ENCODE measurements at places on chromosomes 3 and 15. TPM values are rescaled to one million over a fixed set of nuclear protein-coding genes. Genes with fewer than 3 reads are reported as not detected.

- DNase-seq = no peak
- no peaks in the 10 kb centered on the region for H3K27me3 ChIP-seq
- H3K4me1 ChIP-seq = peaks cover 3% of the 10 kb centered on the region
- H3K36me3 ChIP-seq = no peaks in the 10 kb centered on the region
Observed at GRCh38 chr3:50617911-50618481, 1.0 kb downstream of the MAPKAPK3 start.

GRCh38 chr15:44836094-44836493 is 99.8 kb downstream of the TRIM69 start:
- no peaks in the 10 kb centered on the region for H3K27me3 ChIP-seq
- H3K4me1 ChIP-seq = no peaks in the 10 kb centered on the region
- H3K4me3 ChIP-seq = no peak overlapping the region
- DNase-seq = no peak
- no peaks in the 10 kb centered on the region for H3K36me3 ChIP-seq

DNA sequence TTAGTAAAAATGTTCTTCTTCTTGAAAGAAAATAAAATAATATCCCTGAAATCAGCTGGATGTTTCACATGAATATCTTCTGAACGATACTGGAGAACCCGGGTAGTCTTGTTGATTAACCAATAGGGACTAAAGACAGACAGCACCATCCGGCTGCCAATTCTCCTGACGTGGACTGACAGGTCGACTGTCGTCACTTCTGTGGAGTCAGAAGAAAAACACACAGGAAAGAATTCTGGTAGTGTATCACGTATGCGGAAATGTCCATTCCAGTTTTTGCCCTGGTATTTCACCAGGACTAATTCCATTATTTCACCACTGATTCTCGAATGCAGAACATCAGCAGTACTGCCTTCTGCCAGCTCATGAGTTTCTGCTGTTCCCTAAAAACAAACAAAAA is 144.6 kb downstream of the VPS13C start:
- H3K27ac ChIP-seq = peak overlapping the region; percentile 29
- no peaks in the 10 kb centered on the region for H3K27me3 ChIP-seq
- no peak overlapping the region for H3K4me3 ChIP-seq
- peaks cover 46% of the 10 kb centered on the region for H3K36me3 ChIP-seq

DNA sequence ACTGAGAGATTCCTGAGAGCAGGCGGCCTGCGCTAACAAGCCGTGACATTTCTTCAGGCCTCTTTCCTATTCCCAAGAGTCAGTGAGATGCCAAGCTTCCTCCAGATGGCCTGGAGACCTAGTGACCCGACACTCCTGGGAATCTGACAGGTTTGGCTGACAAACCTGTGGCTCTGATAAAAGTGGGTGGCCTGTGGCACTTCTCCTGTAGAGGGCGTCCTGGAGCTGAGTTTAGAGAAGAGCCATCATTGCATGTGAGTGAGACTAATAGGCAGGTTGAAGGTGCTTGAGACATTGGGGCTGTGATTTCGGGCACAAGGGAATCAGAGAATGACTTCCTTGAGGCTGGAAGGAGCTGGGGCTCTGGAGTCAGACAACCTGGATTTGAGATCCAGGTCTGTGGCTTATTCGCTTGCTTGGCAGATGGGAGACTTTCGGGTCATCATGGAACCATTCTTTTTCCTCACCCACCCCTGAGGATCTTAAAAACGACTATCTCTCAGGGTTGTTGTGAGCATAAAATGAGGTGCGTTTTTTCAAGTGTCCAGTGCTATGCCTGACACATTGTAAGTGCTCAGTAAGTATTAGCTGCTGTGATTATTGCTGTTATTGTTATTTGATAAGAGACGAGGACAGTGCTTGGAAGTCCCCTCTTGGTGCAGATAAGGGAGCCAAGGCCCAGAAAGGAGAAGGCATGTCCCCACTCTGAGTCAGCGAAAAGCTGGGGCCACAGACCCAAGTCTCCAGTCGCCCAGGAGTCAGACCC is 77.2 kb downstream of the SCN10A start:
- H3K36me3 ChIP-seq = no peaks in the 10 kb centered on the region
- no peaks in the 10 kb centered on the region for H3K27me3 ChIP-seq
- DNase-seq = peak; percentile 66
- no peak overlapping the region for H3K27ac ChIP-seq

GRCh38 chr15:51536965-51537574 is 85.5 kb downstream of the DMXL2 start:
- DNase-seq = peak; percentile 10
- no peaks in the 10 kb centered on the region for H3K36me3 ChIP-seq
- no peaks in the 10 kb centered on the region for H3K27me3 ChIP-seq
- no peak overlapping the region for H3K4me3 ChIP-seq
- H3K4me1 ChIP-seq = no peaks in the 10 kb centered on the region

GRCh38 chr15:100338247-100338646 is 3.5 kb downstream of the ADAMTS17 start:
- no peaks in the 10 kb centered on the region for H3K27me3 ChIP-seq
- no peak for DNase-seq
- H3K4me1 ChIP-seq = peaks cover 3% of the 10 kb centered on the region

DNA sequence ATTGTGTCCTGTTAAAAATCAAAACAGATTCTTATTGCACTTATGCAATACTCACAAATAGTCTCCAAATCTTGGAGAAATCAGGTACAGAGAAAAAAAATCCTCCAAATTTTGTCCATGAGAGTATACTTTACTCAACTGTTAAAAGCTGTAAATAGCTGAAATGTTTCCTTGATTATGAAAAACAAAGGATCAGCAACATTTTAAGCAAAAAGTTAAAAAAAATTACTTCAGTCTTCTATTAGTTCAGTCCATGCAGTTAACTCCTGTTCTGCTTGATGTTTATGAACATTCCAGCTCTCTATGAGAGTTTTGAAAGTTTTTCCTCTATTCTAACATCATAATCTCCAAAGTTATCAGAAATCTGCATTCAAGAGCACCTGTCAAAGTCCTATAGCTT is 22.8 kb upstream of the ZNF80 start:
- no peak overlapping the region for H3K4me3 ChIP-seq
- no peaks in the 10 kb centered on the region for H3K36me3 ChIP-seq
- no peak for DNase-seq
- no peaks in the 10 kb centered on the region for H3K4me1 ChIP-seq

- no peaks in the 10 kb centered on the region for H3K4me1 ChIP-seq
- H3K27me3 ChIP-seq = no peaks in the 10 kb centered on the region
Observed at GRCh38 chr3:48528754-48529153, 24.8 kb upstream of the SHISA5 start.

DNA sequence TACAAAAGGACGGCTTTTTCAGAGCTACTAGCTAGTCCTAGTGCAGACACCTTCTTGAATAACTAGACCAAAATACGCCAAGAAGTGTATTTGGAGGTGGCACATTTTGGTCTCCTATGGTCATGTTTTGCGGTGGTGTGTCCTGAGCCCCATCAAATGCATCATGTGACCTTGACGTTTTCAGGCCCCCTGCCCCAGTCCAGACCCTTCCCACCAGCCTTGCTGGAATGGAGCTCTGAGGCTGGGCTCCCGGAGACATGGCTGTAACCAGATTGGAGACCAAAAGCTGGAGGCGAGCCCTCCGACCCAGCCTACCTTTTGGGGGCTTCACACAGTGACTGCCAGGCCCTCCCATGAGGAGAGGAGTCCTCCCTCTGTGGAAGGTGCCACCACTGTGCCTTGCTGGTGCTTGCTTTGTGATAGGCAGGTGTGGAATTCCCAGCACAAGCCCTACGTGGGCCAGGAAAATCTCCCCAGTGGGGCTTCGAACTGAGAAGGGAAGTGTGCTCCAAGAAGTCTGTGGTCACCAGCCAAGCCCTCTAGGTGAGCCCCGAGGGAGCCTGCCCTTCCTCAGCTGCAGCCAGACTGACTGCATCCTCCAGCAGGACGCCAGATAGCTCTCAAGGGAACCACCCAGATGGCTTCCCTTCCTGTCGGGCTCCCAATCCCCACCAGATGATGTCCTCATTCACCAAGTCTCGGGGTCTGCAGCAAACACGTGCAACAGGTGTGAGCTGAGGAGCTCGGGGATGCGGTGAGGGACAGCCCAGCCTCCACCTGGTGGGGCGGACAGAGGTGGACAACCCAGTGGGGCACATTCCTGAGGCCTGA is 126.2 kb downstream of the ASB7 start:
- H3K4me1 ChIP-seq = peaks cover 36% of the 10 kb centered on the region
- no peak overlapping the region for H3K27ac ChIP-seq
- no peaks in the 10 kb centered on the region for H3K36me3 ChIP-seq
- no peak overlapping the region for H3K4me3 ChIP-seq

DNA sequence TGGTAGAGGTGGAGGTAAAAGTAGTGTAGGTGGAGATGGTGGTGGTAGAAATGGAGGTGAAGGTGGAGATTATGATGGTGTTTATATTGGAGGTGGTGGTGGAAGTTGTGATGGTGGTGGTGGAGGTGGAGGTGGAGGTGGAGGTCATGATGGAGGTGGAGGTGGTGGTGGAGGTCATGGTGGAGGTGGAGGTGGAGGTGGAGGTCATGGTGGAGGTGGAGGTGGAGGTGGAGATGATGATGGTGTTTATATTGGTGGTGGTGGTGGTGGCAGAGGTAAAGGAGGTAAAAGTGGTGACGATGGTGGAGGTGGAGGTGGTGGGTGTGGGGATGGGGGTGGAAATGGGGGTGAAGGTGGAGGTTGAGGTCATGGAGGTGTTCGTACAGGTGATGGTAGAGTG is 107.8 kb downstream of the ASB7 start:
- no peak for DNase-seq
- H3K4me1 ChIP-seq = peaks cover 47% of the 10 kb centered on the region
- H3K4me3 ChIP-seq = no peak overlapping the region
- no peaks in the 10 kb centered on the region for H3K36me3 ChIP-seq

GRCh38 chr3:195160257-195160898 is 110.6 kb downstream of the XXYLT1 start:
- peak overlapping the region; percentile 17 for H3K4me3 ChIP-seq
- H3K27me3 ChIP-seq = no peaks in the 10 kb centered on the region
- no peaks in the 10 kb centered on the region for H3K36me3 ChIP-seq
- H3K27ac ChIP-seq = peak overlapping the region; percentile 83

DNA sequence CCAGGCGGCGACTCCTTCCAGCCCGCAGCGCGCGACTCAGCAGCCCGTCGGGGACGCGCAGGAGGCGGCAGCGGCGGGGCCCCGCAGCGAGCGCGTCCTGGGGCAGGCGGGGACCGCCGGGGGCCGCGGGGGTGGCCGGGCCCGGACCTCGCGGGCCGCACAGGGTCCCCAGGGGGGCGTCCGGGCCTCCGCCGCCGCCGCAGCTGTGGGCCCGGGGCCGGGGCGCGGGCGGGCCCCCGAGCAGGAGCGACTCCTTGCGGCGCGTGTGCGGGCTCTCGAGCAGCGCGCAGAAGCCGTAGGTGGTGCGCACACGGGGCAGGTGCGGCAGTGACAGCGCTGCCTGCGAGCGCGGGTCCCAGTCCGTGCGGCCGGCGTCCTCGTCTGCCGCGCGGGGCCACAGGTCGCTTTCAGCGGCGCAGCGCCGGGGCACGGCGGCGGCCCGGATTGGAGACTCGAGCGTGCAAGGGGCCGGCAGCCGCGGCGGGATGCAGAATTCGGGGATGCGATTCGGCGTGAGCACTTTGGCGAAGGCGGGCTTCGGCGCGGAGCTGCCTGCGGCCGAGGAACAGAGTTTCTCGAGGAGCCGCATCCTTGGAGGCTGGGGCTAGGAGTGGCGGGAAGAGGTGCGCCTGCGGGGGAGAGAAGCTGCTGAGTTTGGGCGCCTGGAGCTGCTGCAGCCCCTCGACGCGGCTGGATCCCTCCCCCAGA is 535 bp downstream of the C2CD4B start:
- H3K36me3 ChIP-seq = no peaks in the 10 kb centered on the region
- H3K4me3 ChIP-seq = no peak overlapping the region
- H3K27me3 ChIP-seq = no peaks in the 10 kb centered on the region

GRCh38 chr3:146832857-146833458 is 227.8 kb upstream of the PLSCR5 start:
- H3K4me3 ChIP-seq = no peak overlapping the region
- no peak overlapping the region for H3K27ac ChIP-seq
- H3K4me1 ChIP-seq = no peaks in the 10 kb centered on the region
- no peaks in the 10 kb centered on the region for H3K27me3 ChIP-seq
- no peaks in the 10 kb centered on the region for H3K36me3 ChIP-seq
- DNase-seq = no peak

DNA sequence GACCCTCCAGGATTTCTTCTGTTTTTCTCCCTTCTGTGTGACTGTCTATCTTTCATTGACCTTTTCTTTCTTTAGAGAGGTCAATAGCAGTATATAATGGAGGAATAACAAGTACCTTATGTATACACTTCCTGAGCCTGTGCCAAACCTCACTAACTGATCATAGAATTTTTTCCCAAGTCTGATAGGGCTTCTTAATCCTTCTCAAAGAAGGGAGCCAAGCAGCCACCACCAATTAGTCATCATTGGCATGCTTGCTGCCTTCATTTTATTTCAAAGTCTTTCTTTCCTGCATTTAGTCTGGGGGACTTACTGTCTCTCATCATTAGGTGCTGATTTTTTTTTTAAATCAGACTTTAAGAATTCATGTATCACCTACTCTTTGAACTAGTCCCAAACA is 327.0 kb downstream of the FEZF2 start:
- H3K27me3 ChIP-seq = no peaks in the 10 kb centered on the region
- no peaks in the 10 kb centered on the region for H3K36me3 ChIP-seq
- no peak overlapping the region for H3K4me3 ChIP-seq
- no peak for DNase-seq

DNA sequence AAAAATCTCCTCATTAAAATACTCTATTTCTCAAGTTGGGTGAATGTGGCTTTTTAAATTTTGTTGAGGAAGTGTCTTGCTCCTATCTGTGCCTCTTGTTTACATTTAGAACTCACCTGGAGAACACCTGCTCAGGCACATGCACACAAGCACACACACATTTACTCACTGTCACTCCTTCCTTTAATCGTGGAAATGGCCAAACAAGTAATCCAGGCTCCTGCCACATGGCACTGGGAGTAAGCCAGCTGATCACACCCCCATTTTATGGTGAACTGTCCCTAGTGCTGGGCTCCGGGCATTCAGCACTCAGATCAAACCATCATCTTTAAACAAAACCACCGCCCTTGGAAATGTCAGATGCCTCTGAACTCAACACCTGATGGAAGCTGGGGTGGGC is 204.7 kb upstream of the BHLHE40 start:
- H3K36me3 ChIP-seq = no peaks in the 10 kb centered on the region
- no peaks in the 10 kb centered on the region for H3K4me1 ChIP-seq
- no peak for DNase-seq
- no peaks in the 10 kb centered on the region for H3K27me3 ChIP-seq
- no peak overlapping the region for H3K27ac ChIP-seq
- no peak overlapping the region for H3K4me3 ChIP-seq

DNA sequence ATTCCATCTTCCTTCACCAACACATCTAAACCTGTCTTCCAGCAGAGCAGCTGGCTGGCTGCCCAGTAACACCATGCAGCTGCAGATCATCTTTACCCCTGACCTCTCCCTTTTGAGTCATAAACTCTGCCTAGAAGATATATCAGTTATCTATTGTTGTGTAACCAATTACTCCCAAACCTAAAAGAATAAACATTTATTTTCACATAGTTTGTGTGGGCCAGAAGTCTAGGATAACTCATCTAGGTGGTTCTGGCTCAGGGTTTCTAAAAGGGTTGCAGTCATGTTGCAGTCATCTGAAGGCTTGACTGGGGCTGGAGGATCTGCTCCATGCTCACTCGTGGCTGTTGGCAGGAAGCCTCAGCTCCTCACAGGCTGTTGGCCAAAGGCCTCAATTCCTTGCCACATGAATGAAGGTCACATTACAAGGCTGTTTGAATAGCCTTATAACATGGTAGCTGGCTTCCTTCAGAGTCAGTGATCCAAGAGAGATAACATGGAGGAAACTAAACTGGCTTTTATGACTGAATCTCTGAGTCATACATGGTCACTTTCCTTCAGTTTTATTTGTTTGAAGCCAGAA is 92.8 kb downstream of the GOLIM4 start:
- H3K4me1 ChIP-seq = no peaks in the 10 kb centered on the region
- no peaks in the 10 kb centered on the region for H3K36me3 ChIP-seq
- DNase-seq = peak; percentile 27

PYGO1 gene
- 22.0 TPM for total RNA-seq

SLC30A4 gene
- total RNA-seq = 5.0 TPM

DUOXA1 gene
- not detected for total RNA-seq

EFHB gene
- 0.61 TPM for total RNA-seq

PLXNA1 gene
- 51.6 TPM for total RNA-seq

GOLGA6D gene
- total RNA-seq = not detected

All from SJCRH30 (cell line).